NCI-H2171 treated with DMSO at 0.1 percent for 48 hours (cell line): ENCODE measurements at places on chromosomes 7 and 10.
A peak's percentile ranks its signal among the peaks of the same experiment; 100 is the strongest.

GRCh38 chr10:89153116-89153515, 54.0 kb downstream of the CH25H start:
- DNase-seq = no peak

DNA sequence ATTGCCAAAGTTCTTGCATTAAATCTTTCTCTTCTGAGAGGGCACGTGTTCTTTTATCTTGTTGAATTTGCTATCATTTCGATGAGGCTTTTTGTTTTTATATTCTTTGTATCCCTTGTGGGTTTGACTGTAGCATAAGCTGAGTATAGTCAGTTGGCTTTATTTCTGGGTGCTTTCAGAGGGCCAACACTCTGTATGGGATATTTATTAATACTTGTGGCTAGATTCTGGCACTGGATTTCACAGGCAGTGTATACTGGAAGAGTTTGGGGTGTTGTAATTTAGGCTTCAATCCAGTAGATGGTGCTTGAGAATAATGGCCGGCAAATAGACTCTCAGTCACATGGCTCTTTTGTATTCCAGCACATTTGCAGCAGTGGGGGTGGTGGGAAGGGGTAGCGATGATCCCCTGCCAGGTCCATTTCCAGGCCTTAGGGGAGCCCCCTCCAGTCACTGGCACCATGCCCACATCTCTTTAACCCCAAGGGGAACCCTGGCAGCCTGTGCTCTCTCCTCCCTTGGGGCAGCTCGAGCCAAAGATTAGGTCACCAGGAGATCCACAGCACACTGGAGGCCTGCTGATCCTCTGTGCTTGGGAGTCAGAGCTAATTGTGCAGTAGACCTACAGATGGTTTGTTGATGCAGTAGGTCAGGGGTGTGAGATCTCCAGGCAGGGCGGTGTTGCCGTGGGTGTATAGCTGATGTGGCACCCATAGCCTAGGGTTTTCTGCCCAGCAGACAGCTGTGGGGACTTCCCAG, 81.8 kb downstream of the PTPN20 start:
- peak; percentile 58 for DNase-seq

- DNase-seq = no peak
Measured at GRCh38 chr10:115980470-115980869, 292.5 kb downstream of the GFRA1 start.

DNA sequence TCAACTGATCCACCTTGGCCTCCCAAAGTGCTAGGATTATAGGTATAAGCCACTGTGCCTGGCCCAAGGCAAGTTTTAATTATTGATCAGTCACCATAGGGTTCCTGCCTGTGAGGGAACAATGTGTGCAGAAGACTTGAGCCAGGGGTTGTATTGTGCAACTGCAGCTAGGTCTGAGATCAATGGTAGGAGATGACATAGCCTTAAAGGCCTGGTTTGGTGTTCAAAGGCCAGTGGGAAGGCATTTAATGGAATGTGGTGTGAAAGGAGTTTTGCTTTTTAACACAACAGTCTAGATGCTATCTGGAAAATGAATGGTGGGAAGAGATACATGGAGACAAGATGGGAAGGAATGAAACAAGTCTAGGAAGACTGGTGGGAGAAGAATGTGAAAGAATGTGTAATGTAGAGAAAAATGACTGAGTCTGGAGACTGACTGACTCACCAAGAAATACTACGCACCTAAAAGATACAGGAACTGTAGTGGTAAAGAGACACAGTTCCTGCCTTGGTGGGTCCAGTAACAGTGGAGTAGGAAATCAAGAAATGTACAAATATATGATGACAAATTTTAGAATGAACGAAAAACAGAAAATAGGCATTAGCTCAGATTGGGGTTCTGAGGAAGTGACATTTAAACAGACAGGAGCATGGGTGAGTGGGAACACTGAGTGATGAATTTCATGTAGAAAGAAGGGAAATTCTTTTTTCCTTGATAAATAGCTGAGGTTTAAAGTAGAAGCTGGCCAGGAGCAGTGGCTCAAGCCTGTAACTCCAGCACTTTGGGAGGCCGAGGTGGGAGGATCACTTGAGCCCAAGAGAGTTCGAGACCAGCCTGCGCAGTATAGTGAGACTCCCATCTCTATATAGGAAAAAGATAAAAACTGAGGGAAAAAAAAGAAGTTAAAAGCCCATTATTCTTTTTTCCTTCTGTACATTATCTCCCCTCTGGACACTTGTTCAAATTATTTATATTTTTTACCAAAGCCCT, 9.4 kb downstream of the HNRNPF start:
- no peak for DNase-seq

GRCh38 chr7:158831738-158832091, 2.4 kb upstream of the ESYT2 start:
- DNase-seq = no peak
